Right lobe of liver (tissue), 6 donors: ENCODE measurements at places on chromosomes 12 and 14. TPM values are rescaled to one million over a fixed set of nuclear protein-coding genes. Genes with fewer than 3 reads are reported as not detected.

SIX6 gene
- not detected for total RNA-seq

FGD4 gene
- total RNA-seq = 16.5 TPM

CCER1 gene
- total RNA-seq = not detected

EPYC gene
- not detected for total RNA-seq

KCNC2 gene
- total RNA-seq = not detected

AMHR2 gene
- total RNA-seq = 0.49 TPM

ZFHX2 gene
- 0.37 TPM for total RNA-seq

ACOT6 gene
- total RNA-seq = 1.2 TPM

DPF3 gene
- 2.2 TPM for total RNA-seq

E2F7 gene
- not detected for total RNA-seq

DIO2 gene
- total RNA-seq = 0.33 TPM

ASCL1 gene
- 0.18 TPM for total RNA-seq

PIK3C2G gene
- 12.5 TPM for total RNA-seq

SYNDIG1L gene
- not detected for total RNA-seq

MYBPC1 gene
- total RNA-seq = 6.3 TPM

CIROP gene
- total RNA-seq = not detected

ADAM21 gene
- not detected for total RNA-seq

KCNH5 gene
- total RNA-seq = not detected

BDKRB2 gene
- total RNA-seq = 0.55 TPM

DACT1 gene
- 1.2 TPM for total RNA-seq

CACNA1C gene
- 0.18 TPM for total RNA-seq

LYZ gene
- 3.5 TPM for total RNA-seq

STAC3 gene
- 4.5 TPM for total RNA-seq

SLC6A13 gene
- 6.6 TPM for total RNA-seq

ZNF891 gene
- total RNA-seq = 0.92 TPM

LRRC10 gene
- not detected for total RNA-seq

MYF6 gene
- not detected for total RNA-seq

RHOJ gene
- 1.7 TPM for total RNA-seq

POU6F1 gene
- 4.7 TPM for total RNA-seq

PRR4 gene
- total RNA-seq = 1.6 TPM
